Activated T-helper 9 cell treated with anti-CD3 and anti-CD28 coated beads, Interleukin-2, amount 50 U/mL, for 16 hours (primary cell): ENCODE measurements at places on chromosomes 12 and 14.

- no peak for DNase-seq
Measured at GRCh38 chr12:93020631-93021597, 91.8 kb upstream of the EEA1 start.

GRCh38 chr12:71562676-71563595 lies 100.7 kb downstream of the ZFC3H1 start:
- no peak for DNase-seq

DNA sequence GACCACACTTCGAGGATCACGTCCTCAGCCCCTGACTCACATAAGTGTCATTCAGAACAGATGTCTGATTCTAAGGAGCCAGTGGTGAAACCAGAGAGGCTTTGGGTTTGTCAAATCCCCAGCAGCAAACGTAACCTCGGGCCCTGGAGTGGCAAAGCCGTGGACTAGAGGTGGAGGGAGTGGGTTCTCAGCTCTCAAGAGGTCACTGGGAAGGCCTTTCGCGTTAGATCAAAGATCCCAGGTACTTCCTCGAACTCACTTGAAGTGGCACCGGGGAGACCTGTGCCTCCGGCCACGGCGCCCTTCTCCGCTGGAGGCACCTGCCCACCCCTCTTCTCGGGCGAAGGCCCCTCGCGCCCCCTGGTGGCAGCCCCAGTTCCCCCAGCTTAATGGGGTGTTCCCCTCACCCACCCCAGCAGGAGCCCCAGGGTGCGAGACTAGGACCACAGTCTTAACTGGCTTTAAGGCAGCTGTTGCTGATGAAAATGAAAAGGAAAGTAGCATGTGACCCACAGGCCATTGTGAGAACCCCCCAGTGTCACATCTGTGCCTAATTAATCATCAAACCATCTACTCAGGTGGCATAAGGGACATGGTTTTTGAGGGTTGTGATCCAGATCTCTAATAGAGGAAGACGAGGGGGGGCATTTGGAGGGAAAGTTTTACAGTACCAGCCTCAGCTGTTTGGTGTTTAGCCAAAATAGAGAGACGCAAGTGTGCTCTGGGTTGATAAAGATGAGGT lies 672 bp upstream of the ESR2 start:
- peak; percentile 74 for DNase-seq

GRCh38 chr12:123099560-123100192 lies 51.2 kb downstream of the PITPNM2 start:
- DNase-seq = no peak

GRCh38 chr14:29926701-29927375 lies 809 bp downstream of the PRKD1 start:
- no peak for DNase-seq

GRCh38 chr14:24056800-24057184 lies 5.0 kb downstream of the CARMIL3 start:
- no peak for DNase-seq

- no peak for DNase-seq
Measured at GRCh38 chr12:75825686-75826085, 205.9 kb downstream of the PHLDA1 start.

DNA sequence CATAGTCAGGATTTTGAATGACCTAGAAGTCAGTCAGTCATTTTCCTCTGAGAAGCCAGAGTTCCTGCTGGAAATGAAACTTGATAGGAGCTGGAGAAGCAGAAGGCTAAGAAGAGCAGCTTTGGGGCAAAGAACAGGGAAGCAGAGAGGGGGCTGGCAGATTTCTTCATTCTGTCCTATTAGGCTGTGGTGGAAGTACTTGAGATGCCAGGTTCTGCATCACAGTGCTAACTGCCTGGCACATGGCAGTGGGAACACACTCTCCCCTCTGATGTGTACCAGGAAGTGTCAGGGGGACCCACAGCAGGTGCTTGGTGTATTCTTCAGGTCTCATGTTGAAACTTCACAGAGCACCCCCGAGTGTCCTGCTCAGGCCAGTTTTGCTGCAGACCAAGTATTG lies 61.0 kb downstream of the SUSD6 start:
- DNase-seq = no peak

- DNase-seq = peak; percentile 43
Measured at GRCh38 chr12:6230321-6231110, 30.3 kb downstream of the CD9 start.

DNA sequence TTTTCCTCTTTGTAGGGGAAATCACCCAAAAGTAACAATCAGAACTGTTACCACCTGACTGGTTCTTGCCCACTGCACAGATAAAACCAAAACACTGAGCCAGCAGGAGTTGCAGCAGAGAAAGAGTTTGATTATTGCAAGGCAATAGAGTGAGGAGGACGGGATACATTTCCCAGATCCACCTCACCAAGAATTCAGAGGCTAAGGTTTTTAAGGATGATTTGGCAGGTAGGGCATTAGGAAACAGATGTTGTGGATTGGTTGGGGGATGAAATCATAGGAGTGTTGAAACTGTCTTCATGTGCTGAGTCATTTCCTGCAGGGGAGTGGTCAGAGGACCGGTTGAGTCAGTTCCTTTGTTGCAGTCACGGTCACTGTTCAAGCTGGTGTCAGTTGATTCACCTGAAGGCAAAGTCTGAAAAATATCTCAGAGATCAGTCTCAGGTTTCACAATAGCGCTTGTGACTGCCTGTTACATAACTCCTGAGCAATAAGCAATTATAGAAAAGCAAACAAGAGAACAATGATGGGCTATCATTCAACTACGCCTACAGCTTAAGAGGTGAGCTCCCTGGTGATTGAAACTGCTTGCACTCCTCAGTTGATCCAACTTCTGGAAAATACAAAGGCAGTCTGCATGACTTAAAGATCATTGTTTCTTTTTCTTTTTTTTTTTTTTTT lies 20.3 kb upstream of the AMN1 start:
- DNase-seq = peak; percentile 57

DNA sequence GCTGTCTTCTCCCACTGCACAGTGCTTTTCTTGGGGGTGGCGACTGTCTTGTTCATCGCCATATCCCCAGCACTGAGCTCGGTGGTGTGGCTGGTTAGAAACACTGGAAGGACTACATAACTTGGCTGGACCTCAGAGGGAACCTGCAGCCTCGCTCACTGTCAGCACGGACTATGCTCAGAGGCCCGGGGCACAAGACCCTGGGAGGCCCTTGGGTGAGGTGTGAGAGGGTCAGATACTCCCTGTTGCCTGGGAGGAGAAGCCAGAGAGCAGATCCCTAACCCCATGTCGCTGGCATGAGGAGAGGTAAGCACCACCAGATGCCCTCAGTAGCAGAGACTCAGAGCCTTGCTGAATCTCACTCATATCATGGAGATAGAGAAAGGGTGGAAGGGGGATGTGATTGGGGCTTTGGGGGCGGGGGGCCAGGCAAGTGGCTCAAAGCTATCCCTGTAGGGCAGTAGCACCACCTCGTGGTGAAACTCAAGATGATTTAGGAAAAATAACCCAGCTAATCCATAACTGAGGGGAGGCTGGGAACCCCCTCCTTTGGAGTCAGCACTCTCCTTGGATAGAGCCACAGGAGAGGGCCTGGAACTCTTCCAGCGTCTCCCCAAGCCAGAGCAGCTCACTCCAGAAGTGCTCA lies 18.7 kb upstream of the HDAC7 start:
- no peak for DNase-seq

DNA sequence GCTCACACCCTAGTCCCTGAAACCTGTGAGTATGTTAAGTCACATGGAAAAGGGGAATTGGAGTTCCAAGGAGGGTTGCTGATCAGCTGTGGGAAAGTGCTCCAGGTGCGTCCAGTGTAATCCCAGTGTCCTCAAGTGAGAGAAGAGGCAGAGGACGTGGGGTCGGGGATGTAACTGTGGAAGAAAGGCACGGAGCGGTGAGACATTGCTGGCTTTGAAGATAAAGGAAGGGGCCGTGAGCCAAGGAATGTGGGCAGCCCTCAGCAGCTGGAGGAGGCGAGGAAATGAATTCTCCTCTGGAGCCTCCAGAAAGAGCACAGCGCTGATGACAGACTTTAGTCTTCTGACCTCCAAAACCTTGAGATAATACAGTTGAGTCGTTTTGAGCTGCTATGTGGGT lies 191.6 kb upstream of the TMEM132C start:
- no peak for DNase-seq

DNA sequence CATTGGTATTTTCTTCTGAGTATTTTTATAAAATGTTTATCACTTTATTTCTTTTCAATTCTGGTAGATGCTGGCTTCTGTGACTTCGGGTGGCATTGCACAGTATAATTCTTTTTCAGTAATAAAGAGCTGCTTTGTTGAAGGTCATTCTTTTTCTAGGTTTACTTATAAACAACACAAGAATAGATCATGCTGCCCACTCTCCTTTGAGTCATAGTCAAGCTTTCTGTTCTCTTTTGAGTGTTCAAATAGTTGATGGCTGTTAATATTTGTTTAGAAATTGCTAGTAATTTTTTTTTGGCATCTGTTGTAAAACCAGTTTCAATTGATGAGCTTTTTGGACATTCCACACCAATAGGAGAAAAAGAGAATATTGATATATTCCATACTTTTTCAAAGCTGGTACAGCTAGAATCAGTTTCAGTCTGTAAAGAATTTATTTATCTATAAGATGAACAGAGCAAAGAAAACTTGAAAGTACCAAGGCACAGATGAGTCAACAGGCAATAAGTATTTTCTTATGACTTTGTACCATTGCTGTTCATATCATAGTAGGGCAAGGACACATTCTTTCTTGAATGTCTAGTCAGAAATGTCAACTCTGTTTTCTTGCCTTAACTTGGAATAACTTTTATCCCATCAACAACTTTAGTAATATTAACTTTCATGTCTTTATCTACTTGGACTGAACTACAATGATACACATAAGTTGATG lies 513.0 kb upstream of the SEL1L start:
- DNase-seq = no peak

- no peak for DNase-seq
Measured at GRCh38 chr14:89336338-89336737, 80.7 kb downstream of the FOXN3 start.

DNA sequence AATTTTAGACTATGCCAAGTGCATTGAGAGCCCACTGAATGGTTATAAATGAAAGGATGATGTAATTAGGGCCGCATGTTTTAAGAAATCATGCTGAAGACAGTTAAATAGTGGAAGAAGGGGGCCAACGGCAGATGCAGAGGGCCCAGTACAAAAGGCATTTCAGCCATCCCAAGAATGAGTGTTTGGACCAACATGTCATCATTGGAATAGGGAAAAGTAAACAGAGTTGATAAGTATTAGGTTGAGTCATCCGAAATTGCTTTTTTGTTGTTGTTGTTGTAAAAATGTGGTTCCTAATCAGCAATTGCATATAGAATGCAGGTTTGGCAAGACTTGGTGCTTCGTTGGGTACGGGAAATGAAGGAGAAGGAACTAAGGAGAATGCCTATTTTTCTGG lies 29.5 kb downstream of the BMP4 start:
- no peak for DNase-seq

DNA sequence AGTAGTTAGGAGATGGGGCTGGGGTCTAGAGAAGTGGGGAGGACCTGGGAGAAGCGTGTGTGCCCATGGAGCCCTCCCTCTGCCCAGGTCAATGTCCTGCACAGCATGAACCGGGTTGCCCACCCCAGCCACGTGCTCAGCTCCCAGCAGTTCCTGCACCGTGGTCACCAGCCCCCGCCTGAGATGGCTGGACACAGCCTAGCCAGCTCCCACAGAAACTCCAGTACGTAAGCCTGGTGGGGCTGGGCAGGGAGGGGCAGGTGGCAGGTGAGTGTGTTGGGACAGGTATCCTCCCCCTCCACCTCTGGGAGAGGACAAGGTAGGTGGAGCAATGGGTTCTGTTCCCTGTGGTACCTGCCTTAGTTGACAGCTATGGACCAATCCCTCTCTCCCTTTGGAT lies 20.7 kb downstream of the CLSTN3 start:
- no peak for DNase-seq

- no peak for DNase-seq
Measured at GRCh38 chr14:90056826-90057225, 5.0 kb upstream of the KCNK13 start.
